Uterus (tissue), 4 donors: ENCODE measurements at places on chromosomes 7 and 10. TPM values are rescaled to one million over a fixed set of nuclear protein-coding genes. Genes with fewer than 3 reads are reported as not detected.

GRCh38 chr7:142807855-142808460 lies 37.2 kb downstream of the PRSS2 start:
- DNase-seq: no peak

- DNase-seq: no peak
These were observed 243.8 kb upstream of the ETV1 start for GRCh38 chr7:14233076-14233867.

STAG3 gene
- 2.5 TPM for total RNA-seq

TMEM176B gene
- total RNA-seq: 34.1 TPM
